ENCODE measurements at places on chromosomes 7 and 10.

GRCh38 chr10:127972751-127973357 is 66.0 kb downstream of the PTPRE start:
- DNase-seq, result no peak

GRCh38 chr7:27994639-27995038 is 186.0 kb downstream of the JAZF1 start:
- DNase-seq, result no peak

- peak; percentile 57 for DNase-seq
Observed at GRCh38 chr7:5396542-5396941, 27.1 kb downstream of the TNRC18 start.

- no peak for DNase-seq
Observed at GRCh38 chr7:102935450-102936115, 22.8 kb downstream of the LRRC17 start.

DNA sequence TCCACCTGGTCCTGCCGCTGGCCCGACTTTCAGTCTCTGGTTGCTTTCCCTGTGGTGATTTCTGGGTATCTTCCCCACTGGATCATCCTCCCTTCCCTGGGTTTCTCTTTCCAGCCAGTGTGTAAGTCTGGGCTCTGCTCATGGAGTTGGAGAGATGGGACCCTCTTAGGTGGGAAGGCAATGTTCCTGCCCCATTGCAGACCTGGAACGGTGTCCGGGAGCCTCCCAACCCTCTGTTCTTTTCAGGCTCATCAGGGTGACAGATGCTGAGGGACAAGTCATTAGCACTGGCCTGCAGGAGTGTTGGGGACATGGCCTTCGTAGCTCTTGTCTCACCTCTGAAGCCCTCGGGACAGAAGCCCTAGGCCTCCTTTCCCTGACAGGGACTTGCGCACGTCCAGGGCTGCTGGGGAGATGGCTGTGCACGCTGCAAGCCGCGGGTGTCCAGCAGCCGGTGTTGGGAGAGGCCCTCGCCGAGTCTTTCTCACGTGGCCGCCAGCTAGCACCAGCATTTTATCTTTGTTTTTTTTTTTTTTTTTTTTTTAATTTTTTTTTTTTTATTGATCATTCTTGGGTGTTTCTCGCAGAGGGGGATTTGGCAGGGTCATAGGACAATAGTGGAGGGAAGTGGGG is 17.2 kb downstream of the ZNF783 start:
- no peak for DNase-seq

DNA sequence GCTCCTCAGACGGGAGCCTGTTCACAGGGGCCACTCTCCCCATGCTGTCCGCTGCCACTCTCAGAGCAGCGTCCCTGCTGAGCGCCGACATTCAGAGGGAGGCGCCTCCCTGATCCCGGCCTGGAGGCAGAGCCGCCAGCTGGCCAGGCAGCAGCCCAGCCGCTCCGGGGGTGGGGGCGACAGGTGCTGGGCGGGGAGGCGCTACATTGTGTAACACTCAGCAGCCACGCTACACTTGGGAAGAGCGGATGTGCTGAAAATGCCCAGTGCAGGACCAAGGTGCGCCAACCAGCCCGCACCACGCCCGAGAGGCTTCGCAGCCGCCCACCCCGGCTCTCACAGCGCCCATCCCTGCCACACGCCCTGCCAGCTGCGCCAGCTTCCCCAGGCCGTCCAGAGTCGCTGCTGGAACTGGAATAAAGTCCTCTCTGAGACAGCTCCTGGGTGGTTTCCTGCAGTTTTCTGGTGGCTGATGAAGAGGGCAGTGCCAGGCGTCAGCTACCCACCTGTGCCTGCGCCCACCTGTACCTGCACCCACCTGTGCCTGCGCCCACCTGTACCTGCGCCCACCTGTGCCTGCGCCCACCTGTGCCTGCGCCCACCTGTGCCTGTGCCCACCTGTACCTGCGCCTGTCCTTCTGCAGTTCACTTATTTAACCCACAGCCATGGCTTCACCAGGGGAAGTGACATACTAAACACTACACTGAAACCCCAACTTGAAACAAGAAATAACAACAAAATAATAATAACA is 25.7 kb downstream of the STK32C start:
- no peak for DNase-seq

All from CD4-positive, alpha-beta T cell treated with Interleukin-6 at 100 ng/mL for 8 hours (primary cell).